ENCODE measurements at places on chromosomes 7 and 10.
A peak's percentile ranks its signal among the peaks of the same experiment; 100 is the strongest.

GRCh38 chr7:11667810-11668185 is 164.2 kb downstream of the THSD7A start:
- no peak for DNase-seq

GRCh38 chr7:234708-235553 is 42.6 kb downstream of the FAM20C start:
- peak; percentile 24 for DNase-seq

DNA sequence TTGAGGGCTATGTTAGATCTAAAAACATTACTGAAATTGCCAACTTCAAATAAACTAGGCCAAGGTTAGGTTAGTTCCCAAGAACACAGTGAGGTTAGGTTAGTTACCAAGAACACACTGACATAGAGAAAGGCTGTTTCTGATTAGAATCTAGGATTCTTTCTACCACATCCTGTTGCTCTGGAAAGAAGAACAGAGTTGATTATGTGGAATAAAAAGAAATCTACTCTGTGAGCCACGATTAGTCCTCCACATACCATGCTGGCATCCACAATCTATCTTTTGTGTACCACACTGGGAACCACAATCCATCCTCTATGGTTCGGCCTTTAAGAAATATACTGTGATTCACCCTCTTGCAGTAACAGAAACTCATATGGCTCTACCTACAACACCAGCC is 91.4 kb downstream of the LRRTM3 start:
- DNase-seq = no peak

GRCh38 chr7:5574770-5575269 is 151.2 kb upstream of the TNRC18 start:
- DNase-seq = no peak

DNA sequence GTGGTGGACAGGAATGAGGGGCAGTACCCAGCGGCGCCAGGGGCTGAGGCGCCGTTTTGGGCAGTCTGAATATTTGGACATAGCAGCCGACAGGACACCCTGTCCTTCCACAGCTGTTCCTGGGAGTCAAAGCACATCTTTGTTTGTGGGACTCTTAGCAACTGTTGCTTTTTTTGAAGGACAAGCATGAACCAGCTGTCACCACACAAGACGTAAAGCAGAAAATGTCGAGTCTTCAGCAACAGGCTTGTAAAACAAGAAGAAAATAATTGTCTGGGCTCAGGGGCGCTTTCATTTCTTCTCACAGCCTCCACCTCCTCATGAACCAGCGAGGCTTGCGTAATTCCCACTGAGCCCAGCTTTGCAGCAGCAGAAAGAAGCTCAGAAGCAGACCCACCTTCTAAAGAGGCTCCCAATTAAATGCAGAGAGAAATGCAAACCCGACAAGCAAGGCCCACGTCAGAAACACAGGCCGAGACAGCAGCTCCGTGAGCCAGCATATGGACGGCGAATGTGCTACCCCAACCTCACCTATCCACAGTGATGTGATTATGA is 68.9 kb upstream of the DNAAF5 start:
- DNase-seq = no peak

DNA sequence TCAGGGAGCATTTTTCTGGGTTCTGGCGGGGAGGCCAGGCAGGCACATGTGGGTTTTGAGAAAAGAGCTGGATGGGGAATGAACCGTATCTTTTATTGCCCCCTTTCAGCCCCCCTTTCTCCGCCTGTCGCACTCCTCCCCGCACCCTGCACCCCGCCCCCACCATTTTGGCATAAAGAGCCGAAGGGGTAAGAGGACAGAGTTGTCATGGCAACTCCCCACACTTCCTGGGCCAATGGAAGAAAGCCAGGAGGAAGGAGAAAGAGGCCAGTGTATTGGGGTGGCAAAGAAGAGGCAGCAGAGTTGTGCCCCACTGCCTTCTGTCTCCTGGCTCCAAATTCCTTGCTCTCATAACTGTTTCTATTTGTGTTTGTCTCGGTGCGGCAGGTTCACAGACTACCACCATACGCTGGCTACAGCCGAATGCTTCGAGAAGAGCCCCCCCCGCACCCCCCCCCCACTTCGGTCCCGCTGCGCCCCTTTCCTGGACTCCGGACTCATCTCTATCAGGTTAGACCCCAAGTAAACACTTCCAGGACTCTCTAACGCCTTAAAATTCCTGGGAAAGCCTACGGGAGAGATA is 3.4 kb downstream of the KCNIP2 start:
- DNase-seq = no peak

GRCh38 chr7:106623853-106624252 is 37.1 kb downstream of the CCDC71L start:
- DNase-seq = no peak

Measured in ovary (tissue), 10 donors.